Bronchial epithelial cell (primary cell): ENCODE measurements at places on chromosomes 6 and 20.

GRCh38 chr6:42038163-42038562 is 12.2 kb upstream of the TAF8 start:
- DNase-seq: no peak

DNA sequence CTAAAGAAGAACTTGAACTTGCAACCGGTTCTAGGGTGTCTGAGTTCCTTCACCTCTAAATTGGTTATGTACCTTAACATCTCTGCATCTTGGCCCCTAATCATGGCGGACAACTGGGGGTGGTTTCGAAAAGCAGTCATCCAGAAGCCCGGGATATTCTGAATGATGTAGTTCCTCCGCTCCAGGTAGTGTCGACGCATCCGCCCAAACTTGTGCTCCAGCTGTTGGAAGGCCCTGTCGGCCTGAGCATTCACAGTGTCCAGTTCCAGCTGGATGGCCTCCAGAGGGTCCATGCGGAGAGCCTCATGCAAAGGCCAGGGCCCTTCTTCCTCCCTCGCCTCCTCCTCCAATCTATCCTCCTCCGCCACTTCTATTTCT is 887 bp downstream of the TSPYL1 start:
- peak; percentile 24 for DNase-seq

- DNase-seq: peak; percentile 3
Measured at GRCh38 chr6:90874931-90875330, 288.1 kb upstream of the MAP3K7 start.

DNA sequence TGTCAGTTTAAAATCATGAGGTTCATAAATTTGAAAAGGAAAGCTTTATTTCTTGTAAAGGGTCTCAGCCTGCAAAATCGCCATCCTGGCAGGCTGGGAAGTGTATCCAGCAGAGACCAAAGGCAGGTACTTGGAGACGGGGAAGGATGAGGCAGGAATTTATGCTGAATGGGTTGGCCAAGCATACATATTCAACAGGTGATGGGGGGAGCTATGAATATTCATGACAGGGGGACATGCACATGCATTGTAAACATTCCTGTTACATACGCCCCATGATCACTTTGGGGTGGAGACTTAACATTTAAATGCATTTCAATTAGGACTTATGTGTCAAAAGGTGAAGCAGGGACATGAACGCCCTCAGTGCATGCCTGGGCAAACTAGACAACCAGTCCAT is 9.8 kb upstream of the SLC22A1 start:
- no peak for DNase-seq

GRCh38 chr6:3139090-3139903 is 18.0 kb downstream of the TUBB2A start:
- peak; percentile 90 for DNase-seq

DNA sequence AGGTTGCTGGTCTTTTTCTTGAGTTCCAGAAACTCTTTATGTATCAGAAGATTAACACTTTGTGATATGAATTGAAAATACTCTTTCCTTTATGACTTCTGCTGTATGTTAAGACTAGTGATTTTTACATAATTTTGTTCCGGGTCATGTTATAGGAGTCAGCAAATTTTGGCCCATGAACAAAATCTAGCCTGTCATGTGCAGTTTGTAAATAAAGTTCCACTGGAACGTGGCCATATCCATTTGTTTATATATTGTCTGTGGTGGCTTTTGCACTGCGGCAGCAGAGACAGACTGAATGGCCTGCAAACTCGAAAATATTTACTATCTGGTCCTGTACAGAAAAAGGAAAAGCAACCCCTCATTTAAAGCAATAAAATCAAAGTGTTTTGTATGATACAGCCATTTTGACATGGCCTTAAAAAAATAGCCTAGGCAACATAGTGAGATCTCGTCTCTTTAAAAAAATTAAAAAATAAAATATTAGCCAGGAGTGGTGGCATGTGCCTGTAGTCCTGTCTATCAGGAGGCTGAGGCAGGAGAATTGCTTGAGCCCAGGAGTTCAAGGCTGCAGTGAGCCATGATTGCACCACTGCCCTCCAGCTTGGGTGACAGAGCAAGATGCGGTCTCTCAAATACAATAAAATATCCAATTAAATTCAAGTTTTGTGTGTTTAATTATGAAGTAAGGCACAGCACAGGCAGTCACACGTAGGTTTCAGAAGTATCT is 36.9 kb downstream of the SNX9 start:
- DNase-seq: no peak

- no peak for DNase-seq
Measured at GRCh38 chr6:160122744-160123143, 1.1 kb downstream of the SLC22A1 start.

GRCh38 chr20:51640743-51641142 is 98.2 kb upstream of the NFATC2 start:
- DNase-seq: no peak

DNA sequence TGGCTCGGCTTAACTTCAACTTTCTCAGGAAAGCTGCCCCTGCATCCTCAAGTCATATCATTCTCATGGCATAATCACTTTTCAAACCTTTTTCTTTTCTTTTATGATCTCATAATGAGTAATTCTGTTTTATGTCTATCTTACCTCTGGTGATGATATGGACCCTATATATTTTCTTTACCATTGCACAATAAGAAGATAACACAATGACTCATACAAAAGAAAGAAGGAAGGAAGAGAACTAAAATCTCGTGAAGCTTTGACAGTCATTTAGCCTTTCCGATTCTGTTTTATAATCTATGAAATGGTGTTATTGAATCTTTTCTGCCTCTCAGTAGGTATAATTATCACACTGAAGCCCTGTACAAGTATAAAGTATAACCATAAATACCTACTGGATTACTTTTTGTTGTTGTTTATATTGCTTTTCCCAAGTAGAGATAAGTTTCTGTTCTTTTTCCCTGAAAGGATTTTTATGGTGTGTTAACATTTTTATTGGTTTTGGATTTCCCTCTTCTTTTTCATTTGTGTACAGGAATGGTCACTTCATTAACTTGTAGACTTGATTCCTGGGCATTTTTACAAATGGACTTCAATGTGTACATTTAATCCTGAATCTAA is 300.9 kb downstream of the LAMA2 start:
- peak; percentile 94 for DNase-seq

GRCh38 chr6:5260111-5260620 is 584 bp downstream of the LYRM4 start:
- peak; percentile 75 for DNase-seq

DNA sequence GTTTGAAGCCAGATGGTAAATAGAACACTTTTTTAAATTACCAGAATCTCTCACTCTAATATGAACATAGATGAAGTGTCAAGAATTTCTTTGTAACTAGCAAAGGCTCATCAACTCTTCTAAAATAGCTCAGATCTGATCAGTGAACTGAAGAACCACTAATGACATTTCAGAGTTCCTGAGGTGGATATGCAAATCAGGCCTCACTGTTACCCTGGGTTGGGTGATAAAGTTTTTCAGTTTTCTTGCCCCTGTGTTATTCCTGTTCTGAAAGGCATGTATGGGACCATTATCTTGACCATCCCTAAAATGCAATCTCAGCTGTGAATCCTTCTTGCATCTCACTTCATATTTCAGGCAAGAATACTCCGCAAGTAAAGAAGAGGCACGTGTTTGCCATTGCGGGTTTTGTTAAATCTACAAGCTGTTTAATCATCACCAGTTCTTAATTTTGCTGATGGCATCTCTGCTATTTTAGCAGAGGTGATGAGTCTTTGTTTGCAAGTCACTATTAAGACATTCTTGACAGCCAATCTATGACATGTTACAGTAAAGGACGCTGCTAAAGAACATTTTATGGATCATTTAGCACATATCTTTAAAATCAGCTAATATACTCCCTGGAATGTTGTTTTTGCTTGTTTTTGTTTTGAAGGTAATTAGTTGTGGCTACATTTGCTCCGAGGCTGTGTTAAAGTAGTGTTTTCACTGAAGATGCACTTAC is 47.9 kb downstream of the KHDC1L start:
- no peak for DNase-seq

DNA sequence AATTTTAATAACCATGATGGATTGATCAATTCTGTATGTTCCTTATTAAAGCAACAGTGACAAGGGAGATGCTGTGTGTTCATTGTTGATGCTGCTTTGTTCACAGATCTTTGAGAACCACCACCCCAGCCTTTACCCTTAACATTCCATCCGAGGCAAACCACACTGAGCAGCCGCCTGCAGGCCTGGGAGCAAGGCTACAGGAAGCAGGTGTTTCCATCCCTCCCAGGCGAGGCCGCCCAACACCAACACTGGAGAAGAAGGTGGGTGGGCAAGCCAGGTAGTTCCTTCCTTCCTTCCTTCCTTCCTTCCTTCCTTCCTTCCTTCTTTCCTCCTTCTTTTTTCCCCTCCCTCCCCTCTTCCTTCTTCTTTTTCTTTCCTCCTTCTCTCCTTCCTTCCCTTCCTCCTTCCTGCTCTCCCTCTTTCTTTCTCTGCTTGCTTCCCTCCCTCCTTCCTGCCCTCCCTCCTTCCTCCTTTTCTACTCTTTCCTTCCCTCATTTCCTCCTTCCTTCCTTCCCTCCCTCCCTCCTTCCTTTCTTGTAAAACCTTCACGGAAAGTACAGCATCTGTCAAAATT is 13.7 kb downstream of the TTLL2 start:
- DNase-seq: no peak

DNA sequence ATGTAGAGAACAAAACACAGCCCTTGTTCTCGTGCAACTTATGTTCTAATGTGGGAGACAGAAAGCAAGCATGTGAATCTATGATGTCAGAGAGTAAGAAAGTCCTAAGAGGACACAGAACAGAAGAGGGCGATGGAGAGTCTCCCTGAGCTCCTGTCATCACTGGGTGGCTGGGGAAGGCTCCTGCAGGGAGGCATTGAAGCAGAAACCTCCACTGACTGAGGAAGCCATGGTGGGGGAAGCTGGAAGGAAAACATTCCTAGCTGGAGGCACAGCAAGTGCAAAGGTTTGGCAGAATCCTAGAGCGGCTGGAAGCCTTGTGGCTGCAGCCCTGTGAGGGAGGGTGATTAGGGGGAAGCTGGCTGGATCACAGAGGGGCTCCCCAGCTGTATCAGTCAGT is 248.0 kb downstream of the CDH26 start:
- peak; percentile 47 for DNase-seq

- peak; percentile 92 for DNase-seq
Measured at GRCh38 chr6:14876778-14877613, 368.9 kb upstream of the JARID2 start.

DNA sequence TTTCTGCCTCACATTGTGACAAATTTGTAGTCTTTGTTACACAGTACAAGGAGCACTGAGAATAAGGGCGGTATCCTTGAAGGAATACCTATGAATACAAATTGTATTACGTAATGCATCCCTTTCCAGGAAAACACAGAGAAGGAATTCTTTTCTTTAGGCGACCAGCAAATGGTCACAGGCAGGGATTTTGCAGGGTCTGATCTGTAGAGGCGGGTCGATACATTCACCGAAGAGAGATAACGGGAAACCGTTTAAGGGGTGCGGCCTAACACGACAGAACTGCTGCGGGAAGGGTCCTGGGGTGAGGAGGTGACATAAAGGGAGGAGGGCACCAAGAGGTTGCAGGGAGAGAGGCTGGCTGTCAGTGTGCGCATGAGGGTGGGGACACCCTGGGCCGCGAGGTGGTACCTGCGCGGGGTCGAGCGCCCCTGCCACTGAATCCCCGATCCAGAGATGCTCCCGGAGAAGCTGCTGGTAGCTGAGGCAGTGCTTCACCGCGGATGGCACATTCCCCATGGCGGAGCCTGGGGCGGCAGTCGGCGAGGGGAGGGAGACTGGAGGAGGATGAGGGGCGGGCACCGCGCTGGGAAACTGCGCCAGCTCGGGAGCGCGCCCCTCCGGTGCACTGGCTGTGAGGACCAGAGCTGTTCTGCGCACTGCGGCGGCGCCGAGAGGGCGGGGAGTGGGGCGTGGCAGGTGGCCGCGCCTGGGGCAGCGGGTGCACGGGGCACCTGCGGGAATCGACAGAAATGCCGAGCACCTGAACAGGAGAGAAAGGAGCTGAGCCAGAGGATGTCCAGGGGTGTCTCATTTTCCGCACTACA is at the start of gene HMGCLL1:
Gene HMGCLL1, minus strand, starts transcription at position 656 of the 827 bp plus-strand sequence. Its CDS starts 137 bp downstream, at position 519.
- DNase-seq: peak; percentile 20

DNA sequence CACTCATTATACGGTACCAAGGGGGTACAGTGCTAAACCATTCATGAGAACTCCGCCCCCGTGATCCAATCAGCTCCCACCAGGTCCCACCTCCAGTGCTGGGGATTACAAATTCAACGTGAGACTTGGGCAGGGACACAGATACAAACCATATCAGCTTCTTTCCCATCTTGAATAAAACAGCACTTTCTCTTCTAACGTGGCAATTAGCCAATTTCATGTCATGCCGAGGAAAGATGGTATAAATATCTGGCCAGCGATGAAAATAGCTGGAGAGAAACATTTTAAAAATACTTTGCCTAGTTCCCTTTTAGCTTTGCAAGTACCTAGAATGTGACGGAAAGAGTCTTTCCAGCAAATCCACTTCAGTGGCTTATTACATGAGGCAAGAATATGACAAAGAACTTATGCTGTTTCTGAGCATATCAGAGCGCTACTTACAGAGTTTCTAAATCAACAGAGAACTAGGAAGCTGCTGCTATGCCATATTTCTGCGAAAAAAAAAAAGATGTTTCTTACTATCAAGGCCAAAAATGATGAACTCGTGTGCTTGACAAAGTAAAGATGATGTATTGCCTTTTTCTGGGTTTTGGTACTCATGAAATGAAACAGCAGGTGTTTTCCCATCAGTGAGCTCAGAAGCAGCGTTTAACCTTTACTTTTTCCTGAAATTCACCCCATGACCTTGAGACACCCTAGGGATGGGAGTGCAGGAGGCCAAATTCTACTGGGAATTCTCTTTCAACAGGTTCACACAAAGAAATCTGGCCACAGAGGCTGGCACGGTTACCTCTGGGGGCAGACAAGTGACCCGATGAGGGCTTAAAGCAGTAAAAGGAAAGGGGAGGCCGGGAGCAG is 37.9 kb downstream of the AGPAT4 start:
- DNase-seq: no peak
